ENCODE measurements at places on chromosomes 3 and 15.

DNA sequence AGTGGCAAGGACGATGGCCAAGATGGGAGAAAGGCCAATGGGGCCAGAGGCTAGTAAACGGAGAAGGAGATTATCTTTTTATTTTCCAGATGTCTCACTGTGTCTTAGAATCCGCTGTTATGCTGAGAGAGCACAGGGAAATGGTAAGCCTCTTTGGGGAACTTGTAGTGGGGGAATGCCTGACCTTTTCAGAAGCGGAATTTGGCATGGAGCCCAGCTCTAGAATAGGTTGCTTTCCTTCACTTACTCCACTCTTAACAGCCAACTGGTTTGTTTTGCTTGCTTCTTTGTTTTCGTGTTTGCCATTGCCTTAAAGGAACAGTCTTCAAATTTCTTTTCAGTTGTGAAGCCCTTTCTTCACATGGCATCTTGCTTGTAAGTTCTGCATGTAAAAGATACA, 316.2 kb upstream of the THRB start:
- no peak for DNase-seq

GRCh38 chr3:13715961-13716360, 163.9 kb downstream of the WNT7A start:
- peak; percentile 21 for DNase-seq

DNA sequence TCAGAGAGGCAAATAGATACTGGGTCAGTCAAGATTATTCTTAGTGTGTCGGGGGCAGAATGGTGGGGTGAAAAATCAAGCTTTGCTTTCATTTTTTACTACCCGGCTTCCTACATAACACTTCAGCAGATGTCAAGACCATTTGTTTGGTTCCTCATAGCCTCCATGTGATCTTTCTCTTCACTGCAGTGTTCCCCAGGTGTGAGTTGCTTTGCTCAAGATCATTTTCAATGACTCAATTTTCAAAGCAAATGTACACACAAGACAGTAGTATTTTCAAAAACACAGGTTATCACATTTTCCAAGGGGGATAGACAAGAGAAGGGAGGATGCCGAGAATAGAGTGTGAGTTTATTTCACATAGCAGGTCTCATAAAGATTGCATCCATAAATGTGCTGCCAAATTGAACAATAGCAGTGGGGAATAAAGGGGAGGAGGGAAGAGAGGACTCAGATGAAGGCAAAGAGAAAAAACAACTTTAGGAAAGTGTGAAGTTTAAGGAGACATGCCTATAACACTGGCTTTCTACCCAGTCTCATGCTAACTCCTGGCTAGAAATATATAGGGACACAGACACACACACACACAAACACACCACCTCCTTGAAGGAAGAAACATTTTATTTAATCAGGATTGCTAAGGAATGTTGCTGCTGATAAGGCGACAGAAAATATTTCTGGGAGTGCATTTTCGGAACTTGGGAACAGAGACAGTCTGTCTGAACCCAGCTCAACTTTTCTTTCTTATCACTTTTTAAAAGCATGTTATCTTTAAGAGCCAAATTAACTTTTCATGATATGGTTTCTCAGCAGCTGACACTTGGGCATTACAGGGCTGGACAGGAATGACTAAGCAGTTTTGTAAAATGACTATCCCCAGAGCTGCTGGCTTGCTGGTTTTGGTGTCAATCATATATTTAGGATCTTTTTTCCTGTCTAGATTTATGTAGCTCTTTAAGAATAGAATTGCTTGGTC, 402.4 kb downstream of the RBMS3 start:
- no peak for DNase-seq

GRCh38 chr15:97502038-97502437, 458.5 kb upstream of the ARRDC4 start:
- no peak for DNase-seq

- no peak for DNase-seq
Measured at GRCh38 chr3:194871864-194872668, 186.4 kb downstream of the FAM43A start.

GRCh38 chr3:64494526-64494925, 193.3 kb downstream of the ADAMTS9 start:
- no peak for DNase-seq

- no peak for DNase-seq
Measured at GRCh38 chr3:46892285-46893145, 15.0 kb downstream of the PTH1R start.

DNA sequence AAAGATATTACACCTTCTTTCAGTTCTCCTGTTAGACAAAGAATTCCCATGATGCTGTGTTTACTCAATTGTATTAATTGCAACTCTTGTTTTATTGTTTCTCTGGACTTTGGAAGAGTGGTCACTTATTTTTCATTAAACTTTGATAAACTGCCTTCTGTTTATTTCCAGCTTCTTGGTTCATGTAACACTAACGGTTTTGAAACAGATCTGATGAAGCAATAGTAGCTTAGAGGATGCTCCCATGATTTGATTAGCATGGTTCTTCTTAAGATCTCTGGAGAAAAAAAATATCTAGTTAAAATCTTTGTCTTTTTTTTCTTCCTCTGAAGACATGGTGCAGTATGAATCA, 90.1 kb downstream of the FNDC3B start:
- no peak for DNase-seq

DNA sequence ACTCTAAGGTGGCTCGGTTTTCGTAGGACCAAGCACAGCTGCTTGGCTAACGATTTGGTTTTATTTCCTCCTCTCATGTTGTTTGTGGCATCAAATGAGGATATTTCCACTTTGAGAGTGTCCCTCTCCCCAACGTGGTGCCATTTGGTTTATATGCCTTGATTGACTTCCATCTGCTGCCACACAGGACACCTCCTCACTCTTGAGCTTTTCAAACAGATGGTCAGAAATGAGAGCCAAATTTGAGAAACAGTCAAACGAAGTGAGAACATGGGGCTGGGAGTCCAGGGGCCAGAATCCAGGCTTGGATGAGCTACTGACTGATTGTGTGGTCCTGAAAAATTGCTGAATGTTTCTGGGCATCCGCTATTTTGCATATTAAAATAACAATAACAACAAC, 43.5 kb downstream of the CEMIP start:
- no peak for DNase-seq

DNA sequence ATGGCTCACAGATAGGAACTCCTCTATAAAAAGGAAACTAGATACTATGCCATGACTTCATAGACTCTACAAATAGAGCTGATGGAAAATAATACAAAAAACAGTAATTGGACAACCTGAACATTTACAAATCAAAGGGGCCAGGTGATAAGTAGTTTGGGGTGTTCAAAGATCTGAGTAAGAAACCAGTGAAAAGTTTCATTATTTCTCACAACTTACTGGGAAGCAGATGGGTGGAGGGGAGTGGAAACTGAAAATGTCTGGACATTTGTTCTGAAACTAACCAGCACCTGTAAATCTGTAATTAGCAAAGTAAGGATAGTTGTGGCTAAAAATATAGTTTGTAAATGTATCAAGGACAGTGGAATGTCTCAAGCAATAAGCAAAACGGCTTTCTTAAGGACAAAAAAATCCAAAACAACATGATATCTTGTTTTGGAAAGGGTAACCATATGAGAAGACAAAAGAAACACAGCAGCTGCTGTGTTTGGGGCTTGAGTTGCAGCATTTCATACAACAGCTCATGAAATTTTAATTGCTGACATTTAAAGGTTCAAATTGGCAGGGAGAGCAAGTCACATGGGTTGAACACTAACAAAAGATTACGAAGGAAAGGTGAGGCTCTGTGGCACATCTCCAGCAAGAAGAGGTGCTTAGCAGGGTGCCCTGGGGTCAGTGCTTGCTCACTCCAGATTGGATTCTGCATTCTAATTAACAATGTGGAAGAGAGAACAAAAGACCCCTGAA, 26.8 kb upstream of the THBS1 start:
- DNase-seq, result no peak

- no peak for DNase-seq
Measured at GRCh38 chr15:82832601-82833361, 23.4 kb downstream of the WHAMM start.

- DNase-seq, result no peak
Measured at GRCh38 chr3:38148311-38148882, 9.9 kb downstream of the MYD88 start.

DNA sequence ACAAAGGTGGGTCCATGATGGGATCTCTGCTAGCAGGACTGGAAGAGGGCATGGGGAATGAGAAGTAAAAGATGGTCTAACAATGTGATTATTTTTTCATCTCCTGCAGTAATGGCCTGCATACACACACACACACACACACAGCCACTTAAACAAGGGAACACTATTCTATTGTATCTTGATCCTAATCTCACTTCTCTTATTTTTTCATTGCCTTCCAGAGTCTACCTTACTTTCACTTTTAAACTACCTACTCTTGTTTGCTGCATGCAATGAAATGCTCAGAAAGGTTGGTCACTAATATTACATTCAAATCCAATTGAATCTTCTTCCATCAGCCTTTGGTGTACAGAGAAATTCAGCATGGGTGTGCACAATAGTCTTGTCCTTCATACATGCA, 853.8 kb downstream of the IGSF11 start:
- DNase-seq, result no peak

GRCh38 chr15:45993072-45993471, 358.2 kb downstream of the SQOR start:
- no peak for DNase-seq

GRCh38 chr3:48664929-48665328, 2.2 kb upstream of the CELSR3 start:
- no peak for DNase-seq

- DNase-seq, result no peak
Measured at GRCh38 chr3:190092250-190092649, 28.4 kb downstream of the P3H2 start.

DNA sequence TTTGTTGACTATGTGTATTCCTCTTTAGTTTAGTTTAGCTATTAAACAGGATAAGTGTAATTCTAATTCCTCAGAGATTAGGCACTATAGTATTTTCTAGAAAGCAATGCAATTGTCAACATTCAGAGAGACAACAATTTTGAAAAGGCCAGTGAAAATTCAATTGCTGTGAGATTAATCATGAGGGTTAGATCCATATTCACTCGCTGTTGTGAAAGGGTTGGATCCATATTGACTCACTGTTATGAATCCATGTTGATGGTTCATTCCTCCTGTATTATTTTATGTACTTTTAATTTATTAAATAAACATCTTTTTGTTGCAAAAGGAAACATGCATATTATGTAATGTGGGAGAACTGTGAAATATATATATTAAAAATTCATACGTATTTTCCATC, 641 bp downstream of the TRAT1 start:
- no peak for DNase-seq

DNA sequence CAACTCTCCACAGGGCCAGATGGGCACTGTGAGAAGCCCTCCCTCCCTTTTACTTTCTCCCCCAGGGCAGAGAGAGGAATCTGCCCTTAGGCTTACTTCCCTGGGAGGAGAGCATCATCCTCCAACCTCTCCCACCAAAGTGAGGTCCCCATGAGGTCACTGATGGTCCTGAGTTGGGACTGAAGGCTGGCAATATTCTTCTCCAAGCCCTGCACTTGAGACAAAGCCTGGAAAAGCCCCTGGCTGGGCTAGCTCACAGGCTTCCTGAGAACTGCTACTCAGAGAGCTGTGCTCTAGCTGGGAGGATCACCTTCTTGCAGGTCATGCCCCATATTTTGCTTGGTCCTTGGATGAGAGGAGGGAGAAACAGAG, 110.0 kb upstream of the MEF2A start:
- no peak for DNase-seq

DNA sequence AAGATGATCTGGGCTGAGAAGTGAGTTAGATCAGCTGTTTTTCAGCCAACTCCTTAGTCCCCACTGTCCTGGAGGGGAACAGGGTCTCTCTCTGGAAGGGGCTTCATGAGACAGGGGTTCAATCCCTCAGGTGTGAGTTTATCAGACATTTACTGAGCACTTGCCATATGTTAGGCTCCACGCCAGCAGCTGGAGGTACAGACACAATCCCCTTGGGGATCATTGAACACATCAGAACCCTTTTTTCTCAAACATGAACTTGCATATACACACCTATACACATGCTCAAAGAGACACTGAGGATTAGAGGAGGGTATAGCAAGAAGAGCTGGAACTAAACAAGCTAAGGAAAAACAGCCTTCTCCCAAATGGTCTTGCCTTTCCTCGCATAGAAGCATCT, 5.5 kb upstream of the BMF start:
- DNase-seq, result no peak

DNA sequence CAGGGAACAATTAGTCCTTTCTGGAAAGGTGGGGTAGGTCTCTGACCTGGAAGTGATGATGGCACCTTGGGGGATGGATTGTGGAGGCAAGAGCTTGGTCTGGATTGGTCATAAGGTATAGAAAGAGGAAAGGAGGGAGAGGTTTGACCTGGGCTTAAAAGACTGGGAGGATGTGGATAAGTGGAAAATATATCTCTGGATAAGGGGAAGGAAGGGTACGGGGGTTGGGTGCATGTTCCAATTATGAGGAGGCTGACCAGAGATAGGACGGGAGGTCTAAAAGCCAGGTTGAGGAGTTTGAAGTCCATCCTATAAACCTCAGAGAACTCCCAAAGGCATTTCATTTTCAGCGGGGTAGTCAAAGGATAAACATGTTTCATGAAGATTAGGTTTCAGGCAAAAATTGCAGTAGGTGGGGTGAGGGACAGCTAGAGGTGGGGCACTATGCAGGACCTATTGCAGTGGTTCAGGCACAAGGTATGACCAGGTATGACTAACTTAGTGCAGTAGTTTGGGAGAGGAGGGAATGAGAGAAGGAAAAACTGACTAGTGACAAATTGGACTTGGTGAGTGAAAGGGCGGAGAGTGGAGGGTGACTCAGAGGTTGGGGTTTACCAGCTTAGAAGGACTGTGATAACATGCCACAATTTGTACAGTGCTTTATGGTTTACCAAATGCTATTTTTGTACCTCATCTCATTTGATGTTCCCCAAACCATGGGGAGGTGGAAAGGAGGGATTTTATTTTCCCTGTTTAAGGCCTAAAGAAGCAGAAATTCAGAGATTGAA, 10.7 kb downstream of the PDE8A start:
- no peak for DNase-seq

GRCh38 chr15:100880139-100880896, 687 bp downstream of the ALDH1A3 start:
- no peak for DNase-seq

DNA sequence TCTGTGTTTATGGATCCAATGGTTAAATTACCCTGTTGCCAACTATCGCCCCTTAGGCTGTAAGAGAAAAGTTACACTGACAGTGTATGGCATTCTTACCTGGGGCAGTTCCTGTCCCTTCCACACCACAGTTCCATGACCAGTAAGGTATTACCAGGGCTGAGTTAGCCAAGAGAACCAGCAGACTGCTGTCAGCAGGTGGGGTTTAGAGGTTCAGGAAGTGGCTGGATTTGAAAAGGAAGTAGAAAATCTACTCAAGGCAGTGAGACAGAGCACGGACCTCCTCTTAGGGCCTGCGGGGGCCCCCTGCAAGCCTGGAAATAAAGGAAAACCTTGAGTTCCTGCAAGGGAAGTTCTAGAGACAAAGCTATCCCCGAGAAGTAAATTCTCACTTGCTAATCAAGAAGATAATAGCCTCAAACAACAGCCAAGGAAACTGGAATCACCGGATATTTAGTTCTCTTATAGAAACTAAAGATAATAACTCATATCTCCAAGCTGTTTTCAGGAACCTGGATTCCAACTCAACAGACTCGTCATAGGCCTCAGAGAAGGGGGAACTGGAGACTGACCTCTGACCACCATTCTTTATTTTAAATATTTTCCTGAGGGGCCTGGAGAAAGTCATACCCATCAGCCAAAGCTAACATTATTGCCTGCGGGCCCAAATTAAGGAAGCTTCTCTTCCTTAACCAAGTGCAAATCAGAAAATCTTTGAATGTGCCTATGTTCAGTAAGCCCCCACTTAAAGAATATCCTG, 161.7 kb downstream of the ANXA2 start:
- no peak for DNase-seq

GRCh38 chr15:62950462-62950931, 92.0 kb upstream of the TPM1 start:
- DNase-seq, result no peak

All from liver (tissue), 10 donors.